ENCODE measurements at places on chromosomes 3 and 15. TPM values are rescaled to one million over a fixed set of nuclear protein-coding genes. Genes with fewer than 3 reads are reported as not detected.

PLSCR2 gene
- not detected for total RNA-seq

COL6A5 gene
- not detected for total RNA-seq

BNC1 gene
- total RNA-seq: 0.65 TPM

PP2D1 gene
- not detected for total RNA-seq

SCG3 gene
- not detected for total RNA-seq

LINGO1 gene
- 9.9 TPM for total RNA-seq

SERPINI1 gene
- 3.0 TPM for total RNA-seq

DPPA4 gene
- total RNA-seq: not detected

APBA2 gene
- total RNA-seq: 17.3 TPM

FMN1 gene
- 0.46 TPM for total RNA-seq

IMPG2 gene
- total RNA-seq: not detected

FOXL2NB gene
- total RNA-seq: 1.0 TPM

SOX14 gene
- not detected for total RNA-seq

SLC22A13 gene
- not detected for total RNA-seq

TPRG1 gene
- 0.18 TPM for total RNA-seq

PLCH1 gene
- 0.92 TPM for total RNA-seq

QRICH1 gene
- 37.2 TPM for total RNA-seq

PHLDB2 gene
- total RNA-seq: 17.1 TPM

CA12 gene
- total RNA-seq: 187 TPM

ITIH1 gene
- not detected for total RNA-seq

PLIN1 gene
- total RNA-seq: 0.06 TPM

GXYLT2 gene
- 1.6 TPM for total RNA-seq

Data from A549 treated with AZD2906 at 1 μM for 4 hours (cell line).